Pons (tissue), 1 donor: ENCODE measurements at places on chromosomes 2 and 18.

DNA sequence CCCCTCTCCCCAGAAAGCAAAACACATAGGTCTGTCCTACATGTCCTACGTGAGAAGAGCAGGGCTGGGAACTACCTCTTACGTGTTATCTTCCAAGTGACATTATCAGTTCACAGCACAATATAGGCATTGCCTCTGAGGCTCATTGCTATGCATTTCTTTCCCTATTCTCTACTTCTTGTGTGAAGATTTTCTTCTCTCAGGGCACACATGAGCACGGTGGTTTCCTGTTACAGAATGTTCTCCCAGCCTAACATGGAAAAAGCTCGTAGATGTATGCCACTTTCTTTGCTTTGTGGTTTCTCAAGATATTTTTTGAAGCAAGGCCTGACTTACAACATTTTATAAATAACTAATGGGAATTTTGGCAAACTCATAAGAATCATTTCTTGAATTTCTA is 19.4 kb upstream of the DSC3 start:
- no peak for DNase-seq

GRCh38 chr18:902229-902628 is 2.4 kb upstream of the ADCYAP1 start:
- DNase-seq: peak; percentile 18

- DNase-seq: no peak
These were observed 15.3 kb upstream of the SELENOI start for GRCh38 chr2:26330604-26331003.

DNA sequence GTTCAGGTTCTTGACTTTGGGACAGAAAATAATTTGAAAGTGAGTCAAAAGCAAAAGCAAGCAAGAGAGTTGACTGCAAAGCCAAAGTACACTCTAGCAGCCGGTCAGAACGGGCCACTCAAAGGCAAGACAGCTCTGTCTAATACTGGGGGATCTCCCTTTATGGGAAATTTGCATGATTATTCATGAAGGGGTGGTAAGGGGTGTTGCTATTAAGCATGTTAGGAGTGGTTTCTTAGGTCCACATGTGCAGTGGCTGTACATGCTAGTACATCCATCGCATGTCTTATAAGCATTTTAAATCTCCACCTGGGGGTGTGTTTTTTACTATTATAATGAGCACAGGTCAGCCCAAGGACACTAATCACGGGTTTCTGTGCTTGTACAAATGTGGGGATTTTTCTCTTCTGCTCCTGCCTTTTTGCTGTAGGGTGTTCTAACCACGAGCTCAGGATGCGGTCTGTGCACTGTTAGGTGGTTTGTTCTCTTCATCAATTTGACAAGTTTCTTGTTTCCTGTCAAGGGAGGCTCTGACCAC is 60.2 kb upstream of the SPP2 start:
- DNase-seq: no peak

GRCh38 chr2:47676261-47676926 is 106.6 kb upstream of the MSH6 start:
- no peak for DNase-seq

- DNase-seq: no peak
These were observed 646 bp downstream of the PHLPP1 start for GRCh38 chr18:62715759-62716615.

DNA sequence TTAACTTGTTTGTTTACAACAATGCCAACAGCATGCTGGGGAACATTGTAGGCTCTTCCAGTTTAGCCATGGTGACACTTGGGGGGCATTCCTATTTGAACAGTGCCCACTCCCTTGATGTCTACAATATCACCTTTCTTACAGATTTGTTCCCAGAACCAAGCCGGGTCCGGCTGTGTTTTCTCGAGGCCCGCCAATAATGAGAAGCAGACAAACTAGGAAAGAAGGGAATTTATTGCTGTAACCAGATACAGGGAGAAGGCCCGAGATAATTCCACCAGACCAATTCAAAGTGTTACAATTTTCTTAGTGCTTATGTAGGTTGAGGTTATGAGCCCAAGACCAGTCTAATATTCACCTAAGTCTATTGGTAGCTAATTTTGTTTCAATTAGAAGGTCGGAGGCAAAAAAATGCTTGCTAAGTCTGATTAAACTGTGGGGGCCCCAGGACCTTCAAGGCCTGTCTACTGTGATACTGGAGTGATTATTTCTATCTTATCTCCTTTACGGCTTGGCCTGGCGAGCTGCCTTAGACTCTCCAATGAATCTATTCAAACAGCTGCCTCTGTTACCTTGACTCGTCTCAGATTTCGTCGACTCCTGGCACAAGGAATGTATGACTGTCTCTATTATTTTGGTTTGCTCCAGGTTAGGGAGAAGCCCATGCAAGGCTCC is 59.1 kb upstream of the PSME4 start:
- DNase-seq: no peak

GRCh38 chr2:160347269-160347863 is 146.2 kb downstream of the RBMS1 start:
- no peak for DNase-seq

DNA sequence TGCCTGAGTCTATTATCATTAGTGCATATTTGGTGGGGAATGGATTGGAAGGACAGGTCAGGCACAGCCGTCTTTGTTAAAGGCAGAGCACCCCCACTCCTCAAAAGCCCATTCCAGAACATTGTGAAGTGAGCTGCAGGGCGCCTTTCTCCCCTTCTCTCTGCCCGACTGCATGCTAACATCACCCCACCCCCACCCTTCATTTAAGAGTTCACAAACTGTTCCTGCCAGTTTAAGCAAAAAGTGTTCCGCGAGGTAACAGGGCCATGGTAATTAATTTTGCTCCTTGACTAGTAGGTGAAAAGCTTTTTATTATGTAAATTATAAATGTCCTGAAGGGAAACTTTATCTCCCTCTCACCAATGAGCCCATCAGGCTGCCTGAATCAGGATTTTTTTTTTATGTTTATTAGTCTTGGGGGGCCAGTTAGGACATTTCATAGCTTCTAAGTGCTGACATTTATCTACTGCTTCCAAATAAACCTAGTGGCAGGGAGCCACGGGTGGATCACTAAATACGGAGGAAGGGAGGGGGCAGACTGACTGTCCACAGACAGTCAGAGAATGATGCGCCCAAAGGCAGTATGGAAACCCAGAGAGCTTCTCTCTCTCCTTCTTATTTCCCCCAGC is 99.4 kb downstream of the FTCDNL1 start:
- DNase-seq: no peak

DNA sequence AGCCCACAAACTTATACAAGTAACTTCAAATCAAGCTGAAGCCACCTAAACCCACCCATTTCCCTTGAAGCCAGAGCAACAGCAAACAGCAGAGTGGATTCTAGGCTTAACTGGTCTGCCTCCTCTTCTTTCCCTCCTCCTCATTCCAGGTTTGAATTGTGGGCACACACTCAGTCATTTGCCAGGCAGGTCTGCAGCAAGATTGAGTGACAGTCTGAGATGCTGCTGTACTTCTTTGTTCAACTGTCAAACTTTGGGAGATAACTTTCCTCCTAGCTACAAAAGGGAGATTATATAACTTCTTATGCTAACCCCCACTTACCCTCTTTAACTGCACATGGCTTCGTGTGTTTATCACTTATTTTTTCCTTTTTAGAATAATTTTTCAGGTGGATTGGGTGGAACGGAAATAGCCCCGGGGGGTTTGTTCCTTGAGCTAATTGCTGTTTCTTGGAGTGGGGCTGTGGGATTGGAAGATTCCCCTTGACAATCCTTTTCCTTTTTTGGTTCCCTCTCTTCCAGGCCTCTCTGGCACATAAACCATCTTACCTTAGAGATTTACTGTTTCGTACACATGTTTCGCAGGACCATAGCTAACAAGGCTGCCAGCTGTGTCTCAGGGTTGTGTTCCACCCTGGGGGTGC is 55.0 kb downstream of the RNF144A start:
- DNase-seq: no peak

DNA sequence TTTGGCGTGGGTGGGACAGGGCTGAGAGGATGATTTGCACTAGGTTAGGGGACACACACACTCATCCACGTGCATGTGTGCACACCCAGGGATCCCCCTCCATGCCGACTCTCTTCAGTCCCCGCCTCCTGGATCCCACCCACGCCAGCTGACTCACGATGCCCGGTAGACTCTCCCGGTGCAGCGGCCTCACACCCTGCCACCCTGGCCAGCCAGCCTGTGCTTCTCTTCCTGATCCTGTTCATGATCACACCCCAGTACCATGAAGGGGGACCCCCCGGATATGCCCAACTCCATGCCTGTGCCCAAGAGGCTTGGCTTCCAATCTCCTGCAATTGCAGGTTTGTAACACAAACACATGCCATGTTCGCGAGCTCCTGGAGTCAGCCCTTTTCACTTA is 157.8 kb upstream of the HDAC4 start:
- DNase-seq: no peak

- no peak for DNase-seq
These were observed 15.9 kb upstream of the CCDC85A start for GRCh38 chr2:56167616-56168562.

- DNase-seq: no peak
These were observed 550.1 kb downstream of the SPAG16 start for GRCh38 chr2:213834331-213834730.

- DNase-seq: peak; percentile 42
These were observed 25.0 kb downstream of the SH3YL1 start for GRCh38 chr2:238869-239268.

- DNase-seq: no peak
These were observed 110.3 kb downstream of the RNF152 start for GRCh38 chr18:61782545-61782944.

- DNase-seq: no peak
These were observed 37.8 kb downstream of the VIT start for GRCh38 chr2:36734304-36734703.

GRCh38 chr2:156317631-156318030 is 14.9 kb downstream of the NR4A2 start:
- DNase-seq: no peak

DNA sequence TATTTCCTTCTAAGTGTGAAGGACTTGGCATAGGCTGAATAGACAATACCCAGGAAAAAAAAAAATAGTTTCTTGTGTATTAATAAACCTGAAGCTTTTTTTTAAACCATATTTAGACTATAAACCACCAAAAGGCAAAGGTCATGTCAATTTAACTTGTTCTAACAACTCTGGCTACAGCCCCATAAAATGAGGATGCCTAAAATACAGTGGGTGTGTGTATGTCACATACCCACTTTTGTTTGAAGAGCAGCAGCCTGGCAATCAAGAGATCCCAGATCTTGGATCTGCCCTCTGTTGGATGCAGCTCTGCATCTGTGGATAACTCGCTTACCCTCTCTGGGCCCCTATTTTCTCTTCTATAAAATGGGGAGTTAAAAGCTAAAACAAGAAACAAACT is 65.4 kb downstream of the SATB2 start:
- no peak for DNase-seq

DNA sequence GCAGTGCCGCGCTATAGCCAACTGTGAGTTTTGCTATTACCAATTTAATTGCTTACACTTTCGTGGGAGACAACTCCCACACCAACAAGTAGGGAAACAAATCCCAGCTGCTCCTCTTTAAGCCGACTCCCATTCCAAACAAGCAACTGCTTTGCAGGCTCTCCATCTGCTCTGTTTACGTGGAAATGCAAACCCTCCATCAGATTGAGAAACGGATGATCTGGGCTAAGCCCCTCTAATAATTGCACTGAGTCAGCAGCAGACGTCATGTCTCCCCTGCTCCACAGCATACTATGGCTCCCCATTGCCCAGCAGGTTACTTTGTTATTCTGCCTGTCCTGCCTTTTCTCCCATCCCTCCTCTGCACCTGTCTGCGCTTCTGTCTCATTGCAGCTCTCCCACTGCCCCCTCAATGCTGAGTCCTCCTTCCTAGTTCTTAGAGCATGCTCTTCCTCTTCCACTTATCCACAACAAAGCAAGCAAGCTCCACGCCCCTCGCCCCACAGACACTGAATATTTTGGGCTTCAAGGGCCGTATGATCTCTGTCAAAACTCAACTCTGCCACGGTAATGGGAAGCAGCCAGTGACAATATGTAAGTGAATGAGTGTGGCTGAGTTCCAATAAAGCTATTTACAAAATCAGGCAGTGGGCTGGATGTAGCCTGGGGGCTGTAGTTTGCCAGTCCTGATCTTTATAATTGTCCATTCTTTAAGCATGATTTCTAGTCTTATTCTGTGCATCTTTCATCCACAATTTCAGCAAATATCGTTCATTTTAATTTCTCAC is 39.5 kb upstream of the ARL4C start:
- no peak for DNase-seq

DNA sequence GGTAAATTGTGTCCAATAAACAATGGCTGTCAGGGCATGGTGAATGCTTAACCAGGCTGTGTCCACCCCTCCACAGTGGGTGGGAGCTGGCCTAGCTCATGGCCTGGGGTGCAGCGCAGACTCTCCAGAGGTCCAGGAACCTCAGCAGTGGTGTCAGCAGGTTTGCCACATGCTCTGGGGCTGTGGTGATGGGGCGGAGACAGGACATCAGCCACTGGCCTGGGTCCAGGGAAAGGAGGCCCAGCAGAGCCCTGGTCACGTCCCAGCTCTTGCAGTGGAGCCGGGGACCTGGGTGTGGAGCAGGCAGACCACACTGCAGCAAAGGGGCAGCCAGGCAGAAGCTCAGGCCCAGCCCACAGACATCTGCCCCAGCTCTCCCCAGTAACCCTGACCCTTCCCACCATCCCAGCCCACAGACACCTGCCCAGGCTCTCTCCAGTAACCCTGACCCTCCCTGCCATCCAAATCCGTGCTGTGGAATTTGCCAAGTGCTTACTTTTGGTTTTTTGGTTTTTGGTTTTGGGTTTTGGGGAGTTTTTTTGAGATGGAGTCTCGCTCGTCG is 13.8 kb upstream of the KIF1A start:
- no peak for DNase-seq

- DNase-seq: no peak
These were observed 87.3 kb downstream of the SH3RF3 start for GRCh38 chr2:109216332-109216731.

- no peak for DNase-seq
These were observed 904.8 kb downstream of the MBD2 start for GRCh38 chr18:53319628-53320027.

GRCh38 chr2:179692610-179693009 is 168.8 kb downstream of the ZNF385B start:
- peak; percentile 20 for DNase-seq

DNA sequence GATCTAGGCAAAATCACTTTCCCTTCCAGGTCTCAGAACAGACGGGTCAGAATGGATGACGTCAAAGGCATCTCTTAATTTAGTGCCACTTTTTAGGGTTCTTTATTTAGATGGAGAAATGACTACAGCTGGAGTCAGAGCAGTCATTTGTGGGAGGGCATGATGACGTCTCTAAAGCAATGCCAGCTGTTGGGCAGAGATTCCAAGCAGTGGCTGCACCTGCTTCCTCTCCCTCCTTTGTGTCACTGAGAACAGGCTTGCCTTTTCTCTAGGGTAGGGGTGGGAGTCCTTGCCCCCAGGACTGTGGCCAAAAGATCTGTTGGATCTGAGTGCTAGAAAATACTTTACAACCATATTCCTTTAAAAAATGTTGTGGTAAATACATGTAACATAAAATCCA is 28.7 kb upstream of the SKOR2 start:
- DNase-seq: no peak

DNA sequence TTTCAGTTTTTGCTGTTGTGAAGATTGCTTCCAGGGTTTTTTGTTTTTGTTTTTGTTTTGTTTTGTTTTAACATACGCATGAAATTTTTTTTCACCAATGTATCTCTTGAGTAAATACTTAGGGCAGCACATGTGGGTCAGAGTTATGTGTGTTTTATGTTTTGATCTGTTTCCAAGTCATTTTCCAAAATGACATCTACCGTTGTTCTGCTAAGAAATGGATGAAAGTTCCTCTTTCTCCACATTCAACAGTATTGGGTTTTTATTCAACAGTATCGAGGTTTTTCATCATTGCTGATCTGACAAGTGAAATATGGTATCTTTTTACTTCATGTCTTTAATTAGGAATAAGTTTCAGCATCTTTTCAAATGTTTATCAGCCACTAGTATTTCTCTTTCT is 16.7 kb downstream of the RNF144A start:
- no peak for DNase-seq
